ENCODE measurements at places on chromosomes 1 and 21.

DNA sequence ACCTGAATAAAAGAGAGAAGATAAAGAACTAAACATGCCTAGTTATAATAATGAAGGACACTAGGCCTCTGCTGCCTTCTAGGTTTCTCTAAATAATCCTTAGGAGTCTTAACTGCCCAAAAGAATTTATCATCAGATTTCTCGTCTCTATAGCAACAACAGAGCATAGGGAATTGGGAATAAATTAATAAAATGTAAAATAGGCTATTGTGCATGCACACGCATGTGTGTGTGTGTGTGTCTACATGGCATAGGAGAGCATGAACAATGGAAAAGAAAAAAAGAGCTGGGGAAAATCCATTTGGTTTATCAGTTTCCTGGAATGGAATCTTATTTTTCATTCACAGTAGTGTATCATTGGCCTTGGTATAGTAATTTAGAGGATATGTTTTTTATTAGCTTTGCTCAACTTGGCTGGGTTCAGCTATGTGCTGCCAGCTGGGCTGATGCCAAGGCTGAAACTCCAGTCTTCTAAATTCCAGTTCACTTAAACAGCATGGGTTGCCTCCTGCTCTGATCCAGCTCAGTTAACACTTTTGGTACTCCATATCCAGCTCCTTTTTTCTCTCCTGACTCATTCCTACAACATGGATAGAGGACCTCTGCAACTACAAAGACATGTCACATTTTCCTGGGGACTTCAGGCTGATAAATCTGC is 80.6 kb upstream of the SLFNL1 start:
- no peak for DNase-seq

DNA sequence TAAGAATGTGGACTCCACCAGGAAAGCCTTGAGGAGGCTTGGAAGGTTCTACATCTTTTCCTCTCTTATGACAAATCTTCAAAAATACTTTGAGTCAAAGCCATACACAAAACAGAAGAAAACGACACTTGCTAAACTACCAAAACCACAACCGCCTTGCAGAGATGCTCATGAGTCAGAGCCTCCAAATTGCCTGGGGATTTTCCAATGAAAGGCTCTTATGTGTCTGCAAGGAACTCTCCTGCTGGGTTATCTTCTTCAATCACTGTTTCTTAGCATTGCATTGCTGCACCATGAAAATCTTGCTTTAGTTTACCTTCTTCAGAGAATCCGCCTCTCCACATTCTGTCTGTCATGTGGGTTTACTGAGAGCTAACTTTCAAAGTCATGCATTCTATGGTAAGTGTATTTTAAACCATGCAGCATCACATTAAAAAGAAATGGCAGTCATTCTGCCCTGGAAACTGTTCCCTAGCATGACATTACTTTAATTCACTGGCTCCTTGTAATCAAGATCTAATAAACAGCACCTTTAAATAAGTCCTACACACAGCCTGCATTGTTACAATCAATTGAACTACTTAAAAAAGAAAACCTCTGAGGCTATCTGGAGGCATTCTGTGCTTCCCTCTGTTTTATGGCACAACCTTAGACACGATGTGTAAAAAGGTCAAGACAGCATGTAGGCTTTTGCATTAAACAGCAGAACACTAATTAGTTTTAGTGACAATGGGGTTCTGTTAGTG is 210.0 kb upstream of the FOXD3 start:
- DNase-seq = peak; percentile 46

DNA sequence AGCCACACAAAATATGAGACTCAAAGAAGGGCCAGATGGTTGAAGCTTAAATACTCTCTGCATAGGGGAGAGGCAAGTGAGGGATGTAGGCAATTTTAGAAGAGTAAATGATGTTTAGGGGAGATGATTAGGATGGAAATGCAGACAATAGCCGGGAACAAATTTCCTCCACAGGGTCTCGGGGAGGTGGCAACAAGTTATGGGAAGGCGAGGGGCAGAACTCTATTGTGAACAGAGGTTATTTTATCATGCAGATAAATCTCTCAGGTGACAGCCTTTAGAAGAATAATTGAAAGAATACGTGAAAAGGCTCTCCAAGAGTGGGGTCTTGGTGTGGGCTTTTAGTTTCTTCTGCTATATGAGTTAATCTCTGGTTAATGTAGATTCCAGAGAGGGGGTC is 166.7 kb downstream of the GALNT2 start:
- no peak for DNase-seq

GRCh38 chr21:38825269-38825668 is 19.5 kb downstream of the ETS2 start:
- DNase-seq = no peak

DNA sequence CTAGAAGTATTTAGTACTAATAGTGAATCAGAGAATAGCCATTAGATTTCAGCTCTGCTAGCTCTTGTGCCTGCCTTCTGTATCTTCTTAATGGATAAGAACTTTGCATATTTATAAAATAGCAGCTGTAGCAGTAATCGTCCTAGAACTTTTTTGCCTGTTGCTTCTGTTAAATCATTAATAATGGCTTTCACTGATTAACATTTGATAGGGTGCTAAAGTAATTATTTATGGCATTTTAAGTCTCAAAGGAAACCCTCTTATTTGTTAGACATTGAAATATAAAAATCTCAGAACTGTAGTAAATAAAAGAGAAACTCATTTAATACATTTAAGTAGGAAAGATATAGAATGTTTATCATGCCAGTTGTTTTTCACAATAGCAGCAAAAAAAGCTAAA is 27.0 kb downstream of the SPEN start:
- no peak for DNase-seq

DNA sequence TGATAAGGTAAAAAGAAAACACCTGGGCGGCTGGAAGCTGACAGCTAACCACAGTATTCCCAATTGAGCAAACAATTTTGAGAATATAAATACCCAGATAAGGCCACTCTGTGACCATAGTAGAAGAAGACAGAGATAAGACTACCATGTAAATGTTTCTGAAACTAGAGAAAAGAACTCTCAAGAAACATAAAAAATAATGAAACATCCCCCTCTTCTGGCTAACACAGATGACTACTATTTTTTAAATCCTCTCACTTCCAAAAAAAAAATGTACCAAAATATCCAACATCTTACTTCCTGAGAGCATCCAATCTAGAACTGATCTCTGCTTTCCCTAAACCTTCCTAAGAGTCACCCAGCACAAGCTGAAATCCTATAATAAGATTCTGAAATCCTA is 125.9 kb downstream of the HFM1 start:
- DNase-seq = peak; percentile 31

DNA sequence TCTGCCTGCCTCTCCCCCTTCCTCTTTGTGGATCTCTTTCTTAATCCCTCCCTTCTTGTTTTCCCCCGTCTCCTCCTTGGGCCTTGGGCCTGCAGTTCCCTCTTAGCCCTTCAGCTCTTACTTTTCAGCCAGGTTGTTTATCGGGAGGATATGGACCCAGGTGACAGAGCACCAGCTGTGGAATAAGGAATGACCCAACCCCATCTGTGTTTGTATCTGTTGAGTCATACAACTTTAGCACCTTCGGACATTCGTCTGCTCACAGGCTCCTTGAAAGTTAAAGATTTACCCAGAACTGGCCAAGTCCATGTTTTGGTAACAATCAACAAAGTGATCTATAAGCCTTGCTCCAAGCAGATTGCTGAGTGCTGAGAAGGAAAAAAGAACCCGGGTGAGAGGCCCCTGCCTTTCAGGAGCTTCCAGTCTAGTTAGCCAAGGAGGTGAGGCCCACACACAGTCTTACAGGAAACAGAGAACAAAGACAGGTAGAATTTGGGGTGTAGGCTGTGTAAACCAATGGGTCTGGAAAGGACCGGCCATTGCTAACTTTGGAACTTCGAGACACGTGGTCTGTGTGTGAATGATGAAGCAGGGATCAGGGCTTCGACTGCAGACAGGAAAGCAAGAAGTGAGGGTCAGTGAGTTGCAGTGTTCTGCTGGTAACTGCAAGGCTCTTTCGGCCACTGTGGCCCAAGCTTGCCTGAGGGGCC is 66.7 kb upstream of the F3 start:
- DNase-seq = peak; percentile 20

DNA sequence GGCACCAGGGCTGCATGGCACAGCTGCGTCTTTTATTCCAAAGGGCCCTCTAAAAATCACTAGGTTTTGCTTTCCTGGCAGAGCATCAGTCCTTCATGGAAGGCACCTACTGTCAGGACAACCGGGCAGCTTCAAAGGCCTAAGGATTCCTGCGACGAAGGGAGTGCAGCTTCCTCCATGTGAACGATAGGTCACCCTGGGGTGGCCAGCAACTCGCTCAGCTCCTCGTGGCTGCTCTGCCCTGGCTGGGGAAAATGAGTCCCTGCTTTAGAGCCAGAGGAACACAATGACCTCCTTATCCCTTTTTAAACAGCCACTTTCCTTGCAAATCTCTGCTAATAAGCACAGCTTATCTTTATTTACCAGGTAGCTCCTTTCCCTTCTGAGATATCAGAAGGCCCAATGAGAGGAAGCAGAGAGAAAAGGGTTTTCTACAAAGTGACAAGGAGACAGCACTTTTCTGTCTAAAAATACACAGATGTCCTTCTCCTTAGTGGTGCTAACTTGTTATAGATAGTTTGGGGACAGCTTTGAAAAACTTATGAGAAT is 71.6 kb upstream of the SMYD2 start:
- DNase-seq = no peak

- DNase-seq = no peak
Measured at GRCh38 chr1:19639999-19640362, 4.1 kb upstream of the NBL1 start.

GRCh38 chr1:234603221-234604204 is 6.5 kb downstream of the IRF2BP2 start:
- peak; percentile 57 for DNase-seq
